ENCODE measurements at places on chromosomes 3 and 15.

GRCh38 chr3:152454076-152454875 lies 185.5 kb downstream of the MBNL1 start:
- no peak for DNase-seq

DNA sequence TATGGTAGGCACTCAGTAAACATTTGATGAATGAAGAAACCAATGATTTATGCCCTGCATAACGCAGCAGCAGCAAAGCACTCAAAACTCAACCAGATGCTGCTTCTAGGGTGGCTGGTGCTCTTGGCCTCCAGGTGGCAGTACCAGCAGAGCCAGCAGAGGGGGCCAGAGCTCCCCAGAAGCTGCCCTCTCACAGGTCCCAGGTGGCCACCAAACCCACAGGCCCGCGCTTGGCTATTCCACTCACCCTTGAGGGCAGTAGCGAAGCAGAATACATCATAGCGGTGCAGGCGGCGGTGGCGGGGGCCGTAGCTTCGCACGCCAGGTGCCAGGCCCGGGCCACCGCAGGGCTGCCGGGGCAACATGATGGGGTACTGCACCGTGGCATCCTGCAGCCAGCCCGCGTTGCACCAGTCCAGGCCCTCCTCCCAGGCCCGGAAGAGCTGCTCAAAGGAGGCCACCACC lies 16.6 kb downstream of the HAPLN3 start:
- DNase-seq, result no peak

GRCh38 chr15:43132830-43133429 lies 456 bp upstream of the TMEM62 start:
- no peak for DNase-seq

- no peak for DNase-seq
Measured at GRCh38 chr15:89835176-89835564, 20.5 kb upstream of the ANPEP start.

- no peak for DNase-seq
Measured at GRCh38 chr3:183560607-183561006, 5.1 kb upstream of the KLHL6 start.

- DNase-seq, result no peak
Measured at GRCh38 chr3:46096781-46097180, 69.5 kb upstream of the XCR1 start.

- peak; percentile 88 for DNase-seq
Measured at GRCh38 chr15:52679232-52680040, at the start of gene ATOSA. Gene ATOSA (minus strand): TSS chr15:52679388. CDS start chr15:52678021, 1,367 bp downstream.

DNA sequence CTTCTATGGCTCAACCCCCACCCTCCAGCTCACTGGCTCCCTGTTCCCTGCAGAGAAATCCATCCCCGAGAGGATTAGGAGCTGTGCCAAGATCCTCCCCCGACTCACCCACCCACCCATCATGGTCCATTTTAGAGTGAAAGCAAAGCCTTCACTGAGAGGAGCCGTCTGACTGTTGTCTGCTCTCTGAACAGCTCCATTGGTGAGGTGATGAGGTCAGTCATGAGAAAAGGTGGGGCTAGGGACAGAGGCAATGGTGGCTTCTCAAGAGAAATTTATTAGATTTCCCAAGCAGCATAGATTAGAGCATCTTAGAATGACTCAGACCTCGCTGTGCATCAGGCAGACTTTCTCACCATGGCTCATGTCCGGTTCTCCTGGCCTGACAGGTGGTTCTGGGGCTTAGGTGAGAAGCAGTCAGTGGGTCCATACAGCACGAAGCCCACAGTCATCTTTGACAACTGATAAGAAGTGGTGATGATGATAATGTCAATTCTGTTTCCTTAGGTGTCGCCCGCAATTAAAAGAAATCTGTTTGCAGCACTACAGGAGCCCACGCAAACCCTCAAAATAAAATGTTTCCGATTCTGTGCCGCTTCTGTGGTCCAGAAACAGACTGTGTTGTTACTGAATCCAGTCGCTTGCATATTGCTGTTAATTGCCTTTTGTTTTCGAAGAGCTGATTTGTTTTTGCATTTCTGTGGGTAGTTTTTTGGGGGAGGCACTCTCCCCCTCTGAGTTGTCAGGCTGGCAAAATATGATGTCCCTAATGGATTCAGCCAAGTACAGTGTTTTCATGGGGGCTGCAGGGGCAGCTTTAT lies 24.8 kb upstream of the RHO start:
- DNase-seq, result no peak

DNA sequence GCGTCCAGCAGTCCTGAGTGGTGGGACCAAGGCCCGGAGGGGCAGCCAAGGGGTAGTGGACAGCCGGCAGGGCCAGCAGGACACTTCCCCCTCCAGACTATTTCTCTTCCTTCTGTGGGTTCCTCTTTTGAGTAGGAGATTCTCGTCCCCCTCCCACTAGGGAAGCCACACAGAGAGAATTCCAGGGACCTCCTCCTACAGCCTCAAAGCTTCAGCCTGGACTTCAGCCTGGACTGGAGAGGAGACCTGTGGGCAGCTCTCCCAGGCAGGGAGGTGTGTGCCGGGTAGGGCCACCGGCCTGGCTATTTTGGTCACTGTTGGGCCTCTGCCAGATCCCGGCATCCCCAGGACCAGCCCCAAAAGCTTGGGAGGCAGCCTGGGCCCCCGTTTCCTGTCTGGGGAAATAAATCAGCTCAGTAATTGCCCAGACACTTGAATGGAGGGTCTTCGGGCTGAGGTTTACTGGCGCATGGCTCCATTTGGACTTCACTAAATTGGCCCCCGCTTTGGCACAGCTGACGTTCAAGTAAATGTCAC lies 1.3 kb downstream of the SLC6A6 start:
- DNase-seq, result no peak

- no peak for DNase-seq
Measured at GRCh38 chr3:53320697-53321096, 26.6 kb downstream of the DCP1A start.

- DNase-seq, result no peak
Measured at GRCh38 chr15:79682285-79682684, 214.5 kb downstream of the MTHFS start.

DNA sequence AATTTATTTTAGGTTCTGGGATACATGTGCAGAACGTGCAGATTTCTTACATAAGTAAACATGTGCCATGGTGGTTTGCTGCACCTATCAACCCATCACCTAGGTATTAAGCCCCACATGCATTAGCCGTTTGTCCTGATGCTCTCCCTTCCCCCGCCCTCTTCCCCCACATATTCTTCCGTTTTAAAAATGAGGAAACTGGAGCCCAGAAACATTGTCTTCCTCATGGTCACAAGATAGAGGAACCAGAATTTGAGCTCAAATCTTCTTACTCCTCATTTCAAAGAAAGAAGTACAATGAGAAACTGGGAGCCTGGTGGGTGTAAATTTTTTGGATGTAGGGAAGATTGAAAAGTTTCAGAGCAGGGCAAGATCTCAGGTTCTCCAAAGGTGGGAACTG lies 56.1 kb upstream of the USP3 start:
- DNase-seq, result no peak

DNA sequence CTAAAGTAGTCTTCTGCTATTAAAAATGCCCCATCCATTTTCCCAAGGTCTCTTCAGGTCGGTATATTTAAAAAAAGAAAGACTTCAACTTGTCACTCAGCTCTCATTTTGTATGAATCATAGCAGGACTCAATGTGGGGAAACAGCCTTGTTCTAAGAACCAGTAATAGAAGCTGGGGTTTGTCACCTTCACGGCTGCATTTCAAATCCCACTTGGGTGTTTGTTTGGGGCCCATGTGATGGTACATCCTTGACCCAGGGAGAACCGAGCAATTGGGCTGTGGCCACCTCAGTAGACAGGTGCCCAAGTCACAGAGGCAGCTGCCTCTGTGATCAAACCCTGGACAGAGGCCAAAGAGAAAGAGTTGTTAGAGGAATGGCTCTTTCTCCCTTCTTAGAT lies 70.3 kb upstream of the ARL8B start:
- no peak for DNase-seq

- DNase-seq, result no peak
Measured at GRCh38 chr3:58719684-58720083, 53.1 kb upstream of the FAM3D start.

- DNase-seq, result no peak
Measured at GRCh38 chr3:170107941-170108340, 70.1 kb downstream of the GPR160 start.

GRCh38 chr15:41983221-41983620 lies 10.9 kb upstream of the EHD4 start:
- DNase-seq, result no peak

GRCh38 chr15:83854950-83855707 lies 201.2 kb downstream of the ADAMTSL3 start:
- DNase-seq, result no peak

GRCh38 chr3:165839296-165840076 lies 2.3 kb upstream of the BCHE start:
- DNase-seq, result no peak

- DNase-seq, result peak; percentile 29
Measured at GRCh38 chr3:161371441-161372320, at the start of gene SPTSSB. Gene SPTSSB (minus strand): TSS chr3:161371517. CDS start chr3:161346323, 25,194 bp downstream.

- DNase-seq, result no peak
Measured at GRCh38 chr15:63491116-63491827, 13.1 kb upstream of the USP3 start.

DNA sequence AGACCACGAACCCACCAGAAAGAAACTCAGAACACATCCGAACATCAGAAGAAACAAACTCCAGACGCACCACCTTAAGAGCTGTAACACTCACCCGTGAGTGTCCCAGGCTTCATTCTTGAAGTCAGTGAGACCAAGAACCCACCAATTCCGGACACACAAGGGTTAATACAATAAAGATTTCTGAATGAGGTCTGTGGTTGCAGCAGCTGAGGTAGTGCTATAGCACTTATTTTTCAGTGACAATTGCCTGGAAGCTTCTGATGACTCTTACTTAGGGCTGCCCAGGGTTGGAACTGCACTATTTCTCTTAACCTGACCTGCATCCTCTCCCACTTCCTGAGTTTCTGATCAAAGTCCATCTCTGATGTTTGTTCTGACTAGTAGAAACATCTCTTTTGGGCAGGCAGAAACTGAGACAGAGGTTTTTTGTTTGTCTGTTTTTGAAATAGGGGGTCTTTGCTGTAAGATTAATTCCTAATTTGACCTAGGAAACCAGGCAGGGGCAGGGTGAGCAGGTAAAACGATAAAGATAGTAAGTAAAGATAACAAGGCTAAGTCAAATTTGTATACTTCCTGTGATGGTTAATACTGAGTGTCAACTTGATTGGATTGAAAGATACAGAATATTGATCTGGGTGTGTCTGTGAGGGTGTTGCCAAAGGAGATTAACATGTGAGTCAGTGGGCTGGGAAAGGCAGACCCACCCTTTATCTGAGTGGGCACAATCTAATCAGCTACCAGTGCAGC lies 169.1 kb downstream of the GAP43 start:
- DNase-seq, result no peak

DNA sequence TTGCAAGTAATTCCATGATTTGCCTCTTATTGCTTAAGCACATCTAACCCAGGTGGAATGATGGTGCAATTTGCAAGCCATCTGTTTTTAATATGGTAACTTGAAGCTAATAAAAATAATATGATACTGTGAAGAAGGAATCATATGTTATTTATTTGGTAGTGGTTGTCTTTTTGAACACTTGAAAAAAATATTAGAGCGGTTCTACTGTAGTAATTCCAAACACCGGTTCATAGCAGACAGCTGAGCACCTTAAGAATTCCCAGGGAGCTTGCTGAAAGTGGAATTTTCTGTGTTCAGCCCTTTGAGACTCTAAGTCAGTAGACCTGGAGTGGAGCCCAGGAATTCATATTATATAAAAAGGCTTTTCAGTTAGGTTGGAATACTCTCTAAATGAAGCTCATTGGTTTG lies 687.4 kb downstream of the EDEM1 start:
- no peak for DNase-seq

- DNase-seq, result no peak
Measured at GRCh38 chr3:57335283-57335938, 42.9 kb upstream of the ASB14 start.

GRCh38 chr3:53850895-53851294 lies 4.5 kb downstream of the IL17RB start:
- DNase-seq, result no peak

DNA sequence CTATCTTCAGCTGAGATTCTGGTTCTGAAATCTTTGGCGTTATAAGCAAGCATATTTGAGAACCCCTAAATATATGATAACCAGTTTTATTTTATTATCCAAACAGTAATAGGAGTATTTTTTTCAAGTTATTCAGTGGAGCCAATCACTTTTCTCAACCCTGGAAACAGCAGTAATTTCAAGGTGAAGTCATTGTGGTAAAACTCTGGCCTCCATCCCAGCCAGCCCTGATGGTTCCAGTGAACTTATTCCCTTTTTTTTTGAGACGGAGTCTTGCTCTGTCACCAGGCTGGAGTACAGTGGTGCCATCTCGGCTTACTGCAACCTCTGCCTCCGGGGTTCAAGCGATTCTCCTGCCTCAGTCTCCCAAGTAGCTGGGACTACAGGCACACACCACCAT lies 545.4 kb upstream of the IL12A start:
- no peak for DNase-seq

- no peak for DNase-seq
Measured at GRCh38 chr3:175346573-175347356, 487.6 kb downstream of the NAALADL2 start.

GRCh38 chr3:107465064-107465631 lies 57.6 kb upstream of the BBX start:
- DNase-seq, result no peak

GRCh38 chr3:95399585-95399984 lies 1336.7 kb downstream of the NSUN3 start:
- DNase-seq, result no peak

DNA sequence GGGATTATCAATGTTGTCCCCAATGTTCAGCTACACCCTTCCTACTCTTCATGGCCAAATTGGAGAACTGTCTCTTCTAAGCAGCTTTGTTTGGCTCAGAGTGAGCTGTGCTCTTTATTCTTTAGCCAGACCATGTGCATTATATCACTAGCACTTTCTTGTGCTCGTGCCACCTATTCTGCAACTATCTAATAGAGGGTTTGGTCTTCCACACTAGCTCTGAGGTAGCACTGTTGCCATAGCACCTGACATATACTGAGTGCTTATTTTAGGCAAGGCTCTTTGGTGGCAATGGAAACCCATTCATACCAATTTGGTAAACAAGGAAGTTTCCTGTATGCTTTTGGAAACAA lies 394.3 kb upstream of the C2CD4B start:
- no peak for DNase-seq
